ENCODE measurements at places on chromosomes 2 and 18.

- DNase-seq = no peak
Observed at GRCh38 chr2:173511357-173511756, 156.7 kb downstream of the CDCA7 start.

GRCh38 chr2:71965530-71965929 lies 182.1 kb downstream of the CYP26B1 start:
- DNase-seq = no peak

DNA sequence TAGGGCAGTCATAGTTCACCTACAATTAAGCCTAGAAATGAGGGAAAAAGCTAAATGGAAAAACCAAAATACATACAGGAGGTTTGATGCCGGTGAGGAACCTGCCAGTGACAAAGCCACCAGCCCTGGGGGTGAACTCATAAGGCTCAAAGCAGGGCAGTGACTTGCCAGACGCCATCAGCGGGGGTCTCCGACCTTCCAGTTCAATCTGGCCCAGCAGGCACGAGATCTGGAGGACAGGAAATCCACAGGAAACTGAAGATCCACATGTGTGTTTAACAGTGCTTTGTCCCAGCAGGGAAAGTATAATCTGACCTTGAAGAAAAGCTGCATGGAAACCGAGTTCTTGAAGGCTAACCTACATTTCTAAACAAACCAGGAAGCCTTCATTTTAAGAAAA lies 60.1 kb downstream of the POLR1A start:
- no peak for DNase-seq

DNA sequence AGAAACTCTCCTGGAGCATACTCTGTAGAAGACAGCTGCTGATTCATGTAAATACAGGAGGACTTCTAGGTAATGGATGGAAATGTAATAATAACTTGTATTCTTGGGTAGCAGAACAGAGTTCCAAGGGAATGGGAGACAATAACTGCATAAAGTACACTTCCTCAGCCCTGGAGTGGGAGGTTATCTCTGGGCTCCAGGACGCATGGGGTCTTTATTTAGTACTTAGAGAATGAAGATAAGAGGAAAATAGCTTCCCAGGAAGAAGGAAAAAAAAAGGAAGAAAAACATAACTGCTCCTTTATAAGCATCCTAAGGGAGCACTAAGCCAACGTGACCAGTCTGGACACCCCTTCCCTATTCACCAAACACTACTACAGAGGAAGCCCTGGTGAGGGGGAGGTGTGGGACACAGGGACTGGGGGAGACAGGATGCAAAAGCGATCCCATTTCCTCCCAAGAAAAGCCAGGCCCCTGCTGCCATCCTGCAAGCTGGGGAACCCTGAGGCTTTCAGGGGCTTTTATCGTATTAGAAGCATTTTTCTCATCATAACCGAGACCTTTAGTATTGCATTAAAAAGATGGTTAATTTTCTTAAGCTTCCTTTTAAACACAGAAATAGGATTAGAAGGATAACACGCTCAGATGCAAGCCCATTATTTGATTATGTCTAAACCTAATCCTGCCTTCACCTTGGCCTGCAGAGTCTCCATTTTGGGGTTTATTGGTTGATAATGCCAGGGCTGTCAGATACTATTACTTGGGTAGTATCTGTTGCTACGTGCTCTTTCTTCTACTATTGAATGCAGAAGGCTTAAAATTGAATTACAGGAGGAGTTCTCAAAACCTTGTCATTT lies 78.5 kb downstream of the KLF7 start:
- no peak for DNase-seq

- DNase-seq = peak; percentile 11
Observed at GRCh38 chr2:76197842-76198448, 487.2 kb upstream of the GCFC2 start.

DNA sequence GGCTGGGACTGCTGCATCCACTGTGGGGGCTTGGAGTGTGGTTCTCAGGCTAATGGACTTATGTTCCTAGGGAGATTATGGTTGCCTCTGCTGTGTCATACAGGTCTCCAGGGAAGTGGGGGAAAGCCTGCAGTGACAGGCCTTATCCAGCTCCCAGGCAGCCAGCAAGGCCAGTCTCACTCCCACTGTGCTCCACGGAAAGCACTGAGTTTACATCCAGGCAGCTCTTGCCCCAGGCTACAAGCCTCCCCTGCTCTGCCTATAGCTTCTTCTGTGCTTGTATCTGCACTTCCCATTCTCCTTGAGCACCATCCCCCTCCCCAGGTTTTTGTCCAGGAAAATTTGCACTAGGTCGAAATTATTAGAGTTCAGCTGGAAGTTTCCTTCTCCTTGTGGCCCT lies 231.9 kb downstream of the ZRANB3 start:
- no peak for DNase-seq

- DNase-seq = no peak
Observed at GRCh38 chr2:144771348-144771747, 251.4 kb upstream of the ZEB2 start.

- no peak for DNase-seq
Observed at GRCh38 chr18:11943551-11943950, 35.4 kb upstream of the MPPE1 start.
